ENCODE measurements at places on chromosomes 12 and 14.

DNA sequence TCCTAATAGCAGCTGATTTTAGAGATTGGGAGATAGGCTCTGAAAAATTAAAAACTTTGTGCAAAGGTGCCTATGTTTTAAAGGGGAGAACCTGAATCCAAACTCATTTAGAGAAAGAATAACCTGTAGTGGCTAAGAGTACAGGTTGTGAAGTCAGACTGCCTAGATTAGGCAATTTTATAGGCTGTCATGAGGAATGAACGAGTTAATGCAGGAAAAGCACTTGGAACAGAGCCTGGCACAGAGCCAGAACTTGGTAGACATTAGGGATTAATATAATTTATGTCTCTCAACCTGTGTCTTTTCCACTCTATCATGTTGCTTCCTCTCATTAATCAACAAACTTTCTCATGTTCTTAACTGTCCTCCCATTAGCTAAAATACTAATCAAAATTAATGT is 98.1 kb downstream of the WIF1 start:
- no peak for DNase-seq

- DNase-seq, result no peak
These were observed 134.0 kb upstream of the CPSF6 start for GRCh38 chr12:69105101-69105962.

GRCh38 chr12:17577405-17577804 is 512.6 kb downstream of the RERGL start:
- no peak for DNase-seq

- no peak for DNase-seq
These were observed 33.8 kb upstream of the ATP2B1 start for GRCh38 chr12:89742337-89743022.

GRCh38 chr14:51545396-51545795 is 106.3 kb upstream of the FRMD6 start:
- no peak for DNase-seq

GRCh38 chr14:53626761-53627160 is 329.9 kb downstream of the BMP4 start:
- DNase-seq, result no peak

- no peak for DNase-seq
These were observed 416.2 kb upstream of the CCDC196 start for GRCh38 chr14:66069830-66070541.

DNA sequence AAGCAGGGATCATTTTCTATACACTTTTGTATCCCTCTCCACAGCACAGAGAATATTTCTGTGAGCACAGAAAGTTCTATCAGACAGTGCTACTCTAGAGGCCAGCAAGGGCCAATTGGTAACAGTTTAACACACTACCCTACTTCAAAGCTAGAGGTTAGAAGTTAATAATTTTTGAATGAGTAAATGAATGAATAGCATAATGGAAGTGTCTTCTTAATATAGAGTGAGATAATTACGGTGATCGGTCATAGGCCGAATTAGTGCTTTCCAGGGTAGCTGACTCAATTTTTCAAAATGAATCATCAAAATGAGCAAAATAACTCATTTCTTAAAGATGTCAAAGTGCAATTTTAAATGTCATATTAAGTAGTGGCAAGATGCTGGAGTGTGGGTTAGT is 67.0 kb upstream of the CCDC198 start:
- no peak for DNase-seq

- DNase-seq, result no peak
These were observed 16.0 kb downstream of the CERS5 start for GRCh38 chr12:50151047-50151687.

GRCh38 chr14:81455390-81455789 is 55.3 kb upstream of the STON2 start:
- no peak for DNase-seq

- DNase-seq, result no peak
These were observed 57.2 kb upstream of the SCN8A start for GRCh38 chr12:51533799-51534198.

GRCh38 chr12:116707751-116708150 is 30.1 kb downstream of the SPRING1 start:
- no peak for DNase-seq

DNA sequence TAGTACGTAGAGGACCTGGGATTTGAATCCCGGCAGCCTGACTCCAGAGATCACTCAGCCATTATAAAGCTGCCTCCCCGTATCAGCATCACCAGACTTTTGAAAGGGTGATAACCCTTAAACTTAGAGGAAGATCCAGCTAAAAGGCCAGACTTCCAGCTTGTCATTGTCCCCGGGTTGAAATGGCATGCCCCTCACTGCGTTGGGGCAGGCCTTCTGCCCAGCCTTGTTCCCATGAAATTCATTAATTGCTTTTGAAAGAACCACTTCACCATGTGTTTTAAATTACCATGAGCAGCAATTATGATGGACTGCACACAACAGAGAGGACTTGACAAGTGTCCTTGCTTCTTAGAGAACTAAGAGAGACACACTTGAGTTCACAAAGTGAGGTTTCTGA is 269.6 kb upstream of the CRY1 start:
- no peak for DNase-seq

GRCh38 chr12:5078423-5078822 is 34.7 kb downstream of the KCNA5 start:
- no peak for DNase-seq

DNA sequence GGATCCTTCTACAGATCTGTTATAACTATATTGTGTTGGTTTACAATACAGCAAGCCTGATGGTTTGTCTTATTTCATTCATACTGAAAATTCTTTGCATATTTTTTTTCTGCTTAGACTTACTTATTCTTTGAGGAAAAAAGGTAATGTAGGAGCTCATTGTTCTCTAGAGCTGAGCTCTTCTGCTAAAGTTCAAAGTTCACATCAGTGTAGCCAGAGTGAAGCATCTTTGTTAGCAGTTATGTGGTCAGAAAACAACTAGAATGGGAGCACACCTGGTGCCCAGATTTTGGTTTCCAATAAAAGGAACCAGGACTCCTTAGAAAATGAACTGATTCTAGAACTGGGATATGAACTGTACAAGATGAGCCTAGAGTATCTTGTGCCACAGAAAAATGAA is 10.3 kb downstream of the GPX2 start:
- no peak for DNase-seq

DNA sequence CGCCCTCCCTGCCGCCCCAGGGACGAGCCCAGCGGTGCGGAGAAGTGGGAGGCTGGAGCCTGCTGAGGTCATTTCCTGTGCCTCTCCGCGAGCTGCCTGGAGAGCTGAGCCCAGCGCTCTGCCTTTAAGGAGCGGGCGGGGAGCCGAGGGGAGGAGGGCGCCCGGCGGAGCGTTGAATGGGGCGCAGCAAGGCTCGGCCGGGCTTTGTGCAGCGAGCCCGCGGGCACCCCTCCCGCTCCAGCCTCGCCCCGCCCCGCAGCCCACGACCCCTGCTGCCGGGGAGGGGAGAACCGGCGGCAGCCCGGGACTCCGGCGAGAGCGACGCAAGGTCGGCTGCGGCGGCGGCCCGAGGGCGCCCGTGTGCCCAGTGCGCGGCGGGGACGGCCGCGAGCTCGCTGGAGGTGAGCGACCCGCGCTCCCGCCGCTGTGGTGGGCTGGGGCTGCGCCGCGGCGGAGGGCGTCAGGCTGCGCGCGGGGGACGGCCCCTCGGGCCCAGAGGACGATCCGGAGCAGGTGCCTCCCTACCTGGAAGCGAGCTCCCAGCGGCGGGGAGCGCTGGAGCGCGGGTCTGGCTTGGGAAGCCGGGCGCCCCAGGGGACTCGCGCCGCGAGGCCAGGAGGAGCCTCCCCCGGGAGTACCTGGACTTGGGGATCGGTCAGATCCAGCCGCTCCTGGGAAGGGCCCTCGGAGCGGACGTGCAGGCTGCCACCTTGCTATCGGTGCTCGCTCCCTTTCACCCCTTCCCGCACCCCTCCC is at the start of gene PLEKHH1:
Gene PLEKHH1, plus strand, starts transcription at position 293 of the 756 bp plus-strand sequence. CDS start 8,578 bp downstream, outside the sequence.
- DNase-seq, result peak; percentile 84

DNA sequence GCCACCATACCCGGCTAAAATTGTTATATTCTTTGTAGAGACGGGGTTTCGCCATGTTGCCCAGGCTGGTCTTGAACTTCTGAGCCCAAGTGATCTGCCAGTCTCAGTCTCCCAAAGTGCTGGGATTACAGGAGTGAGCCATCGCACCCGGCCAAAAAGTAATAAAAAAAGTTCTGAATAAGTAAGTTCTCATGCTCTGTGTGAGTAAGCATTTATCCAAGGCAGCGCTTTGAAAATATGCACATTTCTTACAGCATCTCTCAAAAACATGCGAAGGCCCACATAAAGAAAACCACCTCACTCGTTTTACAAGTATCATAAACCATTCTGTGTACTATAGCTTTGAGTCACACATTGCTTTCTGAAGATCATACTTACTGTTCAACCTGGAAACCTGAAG is 8.6 kb downstream of the GIT2 start:
- peak; percentile 60 for DNase-seq

- DNase-seq, result no peak
These were observed 121.6 kb downstream of the TMEM132C start for GRCh38 chr12:128388461-128389000.

GRCh38 chr12:74171478-74171909 is 366.1 kb upstream of the ATXN7L3B start:
- DNase-seq, result no peak

DNA sequence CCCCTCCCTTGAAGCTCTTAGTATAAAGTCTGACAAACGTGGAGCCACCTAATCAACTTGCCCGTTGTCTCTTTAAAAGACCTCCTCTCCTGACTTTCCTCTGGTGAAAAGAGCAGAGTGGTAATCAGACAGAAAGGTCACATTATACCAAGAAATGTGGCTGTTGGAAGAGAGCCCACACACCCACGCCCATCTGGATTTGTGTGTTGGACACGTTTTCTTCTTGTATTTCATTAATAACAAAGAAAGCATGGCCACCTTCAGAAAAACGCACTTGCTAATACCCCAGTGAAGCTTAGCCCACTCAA is 41.3 kb downstream of the CCDC60 start:
- DNase-seq, result no peak

DNA sequence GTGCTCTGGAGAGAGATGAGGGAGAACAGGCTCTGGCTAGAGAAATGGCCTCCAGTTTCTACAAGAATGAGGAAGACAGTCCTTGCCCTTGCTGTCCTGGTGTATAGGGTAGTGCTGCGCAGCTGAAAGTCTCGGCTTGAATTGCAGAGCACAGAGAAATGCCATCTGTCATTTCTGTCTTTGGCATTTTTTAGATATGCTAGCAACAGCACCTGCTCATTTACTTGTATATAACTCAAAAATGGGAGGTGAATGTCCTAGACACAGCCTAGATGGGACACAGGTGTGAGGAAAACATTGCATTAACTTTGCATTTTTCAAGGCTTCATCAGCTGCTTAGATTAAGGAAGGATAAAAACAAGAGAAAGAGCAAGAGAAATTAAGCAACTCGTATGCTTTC is 35.8 kb downstream of the GPR19 start:
- DNase-seq, result no peak

DNA sequence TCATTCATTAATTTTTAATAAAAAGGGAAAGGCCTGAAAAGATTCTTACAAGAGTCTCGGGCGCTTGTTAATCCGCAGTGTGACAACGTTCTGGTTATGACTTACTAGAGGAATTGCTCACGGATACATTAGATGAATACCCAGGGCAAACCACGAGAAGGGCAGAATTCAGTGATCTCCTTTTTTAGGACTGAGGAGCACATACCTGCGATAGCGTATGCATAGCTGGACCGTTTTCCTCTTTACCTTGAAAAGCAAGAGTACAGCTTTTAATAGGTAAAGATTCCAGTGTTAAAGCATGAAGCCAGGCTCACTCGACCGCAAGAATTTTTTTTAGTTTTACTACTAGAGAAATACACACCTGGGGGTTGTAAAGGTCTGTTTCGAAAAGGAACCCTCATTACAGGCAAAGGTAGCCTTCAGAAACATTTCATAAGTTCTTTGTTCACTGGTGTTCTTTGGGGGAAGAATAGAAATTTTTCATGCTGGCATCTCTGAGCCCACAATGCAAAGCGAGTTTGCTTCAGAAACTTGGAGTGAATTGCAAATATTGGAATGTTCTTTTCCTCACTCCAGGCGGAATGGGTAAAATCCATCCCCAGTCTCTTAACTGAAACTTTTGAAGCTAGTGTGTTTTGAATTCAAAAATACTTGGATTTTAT is 953 bp downstream of the MAPK1IP1L start:
- peak; percentile 23 for DNase-seq

DNA sequence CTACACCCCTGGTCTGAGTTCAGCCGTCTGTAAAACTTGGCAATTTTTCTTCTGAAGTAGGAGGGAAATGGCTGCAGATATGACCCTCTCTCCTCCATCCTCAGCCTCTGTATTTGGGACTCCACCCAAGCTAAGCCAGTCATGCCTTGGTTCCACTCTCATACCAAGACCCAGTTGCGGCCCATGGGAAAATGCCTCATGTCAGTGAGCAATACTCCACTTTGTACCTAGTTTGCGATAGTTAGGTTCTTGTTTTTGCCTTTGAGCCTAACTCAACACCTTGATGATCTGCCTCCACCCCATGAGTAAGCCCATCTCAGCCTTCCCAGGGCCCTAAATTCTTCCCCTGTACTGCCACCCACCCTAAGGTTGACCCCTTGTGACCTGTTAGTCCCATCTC is 143.4 kb downstream of the HMGA2 start:
- DNase-seq, result no peak

DNA sequence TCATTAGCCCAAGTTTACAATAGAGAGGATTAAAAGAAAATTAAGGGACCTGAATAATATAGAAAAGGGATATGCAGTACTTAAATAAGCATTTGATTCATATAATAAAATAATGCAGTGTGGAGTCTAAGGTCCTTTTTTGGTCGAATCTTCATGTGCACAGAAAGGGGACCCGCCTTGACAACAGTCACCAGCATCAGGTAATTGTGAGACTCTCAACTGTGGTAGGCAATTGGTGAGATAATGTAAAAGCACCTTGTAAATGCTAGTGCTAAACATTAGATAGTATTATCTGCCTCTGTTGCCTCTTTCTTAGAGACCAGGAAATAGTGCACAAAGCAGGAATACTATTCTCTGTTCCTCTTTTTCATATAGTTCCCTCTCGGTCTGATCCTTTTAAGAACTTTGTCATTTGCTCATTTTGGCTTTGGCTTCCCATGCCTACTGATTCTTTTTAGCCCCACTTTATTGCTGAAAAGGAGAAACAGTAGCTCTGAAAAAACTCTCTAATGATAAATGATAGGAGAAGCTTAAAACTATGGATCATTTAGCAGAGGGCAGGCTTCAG is 17.5 kb downstream of the CHPT1 start:
- no peak for DNase-seq

GRCh38 chr14:67852926-67853604 is 33.5 kb downstream of the RAD51B start:
- DNase-seq, result no peak

GRCh38 chr12:105078712-105079570 is 5.3 kb downstream of the ALDH1L2 start:
- no peak for DNase-seq

- DNase-seq, result no peak
These were observed 47.3 kb upstream of the ESRRB start for GRCh38 chr14:76328457-76329137.

DNA sequence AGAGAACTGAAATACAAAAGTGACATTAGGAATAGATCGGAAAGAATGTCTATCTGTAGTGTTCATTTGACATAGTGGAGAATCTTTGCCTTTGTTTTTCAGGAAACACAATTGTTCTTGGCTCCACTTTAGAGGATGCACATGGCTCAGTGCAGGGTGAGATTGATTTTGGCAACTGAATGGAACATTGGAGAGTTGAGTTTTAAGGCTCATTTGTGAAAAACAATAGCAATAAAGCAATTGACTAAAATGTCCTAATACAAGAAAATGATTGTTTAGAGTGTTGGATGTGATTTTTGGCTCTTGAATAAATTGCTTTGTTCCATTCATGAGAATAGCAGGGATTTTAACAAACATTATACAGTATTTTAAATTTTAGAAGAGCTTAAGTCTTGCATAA is 116.4 kb downstream of the SLC38A1 start:
- DNase-seq, result no peak

- peak; percentile 35 for DNase-seq
These were observed 17.0 kb downstream of the VCPKMT start for GRCh38 chr14:50099335-50099734.

Data from EL (cell line).